ENCODE measurements at places on chromosomes 2 and 18.

DNA sequence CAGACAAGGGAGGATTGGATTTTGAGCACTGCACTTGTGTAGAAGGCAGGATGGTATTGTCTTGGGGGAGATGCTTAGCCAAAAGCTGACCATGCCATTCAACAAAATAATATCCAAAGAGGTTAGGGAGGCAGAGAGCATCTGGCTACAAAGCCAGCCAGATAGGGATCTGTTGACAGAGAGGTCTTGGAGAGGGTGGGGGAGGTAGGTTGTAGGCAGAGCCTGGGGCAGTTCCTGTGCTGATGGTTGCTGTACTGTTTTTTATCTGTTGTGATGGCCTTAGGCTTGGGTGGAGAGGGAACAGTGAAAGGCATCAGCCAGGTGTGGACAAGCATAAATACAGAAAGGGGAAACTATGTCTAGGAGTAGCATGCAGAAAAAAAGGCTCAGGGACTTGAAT lies 100.9 kb downstream of the AQP4 start:
- no peak for DNase-seq

DNA sequence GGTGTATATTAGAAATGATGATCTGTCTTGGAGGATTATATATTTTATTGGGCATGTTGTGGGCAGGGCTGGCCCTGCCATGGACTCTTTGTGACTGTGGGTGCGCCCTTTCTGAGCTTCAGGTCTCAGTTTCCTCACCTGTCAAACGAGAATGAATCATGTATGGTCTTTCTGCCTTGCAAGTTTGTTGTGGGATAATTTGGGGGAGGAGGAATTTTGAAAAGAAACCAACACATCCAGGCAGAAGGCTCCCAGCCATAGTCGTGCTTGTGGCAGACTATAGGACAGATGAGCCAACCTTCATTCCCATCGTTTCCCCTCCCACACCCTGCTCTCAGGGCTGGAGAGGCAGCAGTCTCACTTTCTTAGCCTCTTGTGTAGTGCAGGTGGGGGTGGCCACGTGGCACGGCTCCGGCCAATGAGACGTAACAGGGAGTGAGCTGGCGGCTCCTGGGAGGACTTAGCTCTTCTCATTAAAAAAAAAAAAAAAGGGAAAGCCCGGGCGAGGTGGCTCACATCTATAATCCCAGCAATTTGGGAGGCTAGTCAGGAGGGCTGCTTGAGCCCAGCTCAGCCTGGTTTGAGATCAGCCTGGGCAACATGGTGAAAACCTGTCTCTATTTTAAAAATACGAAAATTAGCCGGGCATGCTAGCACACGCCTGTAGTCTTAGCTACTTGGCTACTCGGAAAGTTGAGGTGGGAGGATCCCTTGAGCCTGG lies 63.1 kb downstream of the RHOB start:
- DNase-seq: no peak

GRCh38 chr2:99386011-99386410 lies 48.8 kb downstream of the EIF5B start:
- DNase-seq: no peak

- DNase-seq: no peak
Measured at GRCh38 chr18:64083916-64084315, 65.0 kb downstream of the LINC00305 start.

DNA sequence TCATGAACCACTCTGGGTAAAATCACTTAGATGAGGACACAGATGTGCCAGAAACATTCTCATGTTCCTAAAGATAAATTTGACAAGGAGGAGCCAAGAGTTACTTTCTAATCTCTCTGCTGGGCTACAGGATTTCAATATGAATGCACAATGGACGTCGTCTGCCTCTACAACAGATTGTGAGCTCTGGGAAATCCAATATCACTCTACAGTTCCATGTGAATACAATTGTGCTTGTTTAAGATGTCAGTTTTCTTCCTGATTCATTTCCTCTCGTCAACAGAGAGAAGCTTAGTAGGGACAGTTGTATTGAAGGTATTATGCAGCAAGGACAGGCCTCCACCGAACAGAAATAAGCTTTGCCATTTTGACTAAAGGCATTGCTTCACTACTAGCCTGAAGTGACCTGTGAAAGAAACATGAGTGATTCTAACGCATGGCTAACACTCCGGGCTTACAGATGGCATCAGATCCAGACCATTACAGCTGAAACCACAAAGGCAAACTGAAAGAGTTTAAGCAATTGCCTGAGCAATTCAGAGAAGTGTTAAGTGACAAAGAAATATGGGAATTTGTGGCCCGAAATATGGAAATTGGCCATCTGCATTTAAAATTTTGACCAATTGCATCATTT lies 1591.5 kb downstream of the LRP1B start:
- no peak for DNase-seq

DNA sequence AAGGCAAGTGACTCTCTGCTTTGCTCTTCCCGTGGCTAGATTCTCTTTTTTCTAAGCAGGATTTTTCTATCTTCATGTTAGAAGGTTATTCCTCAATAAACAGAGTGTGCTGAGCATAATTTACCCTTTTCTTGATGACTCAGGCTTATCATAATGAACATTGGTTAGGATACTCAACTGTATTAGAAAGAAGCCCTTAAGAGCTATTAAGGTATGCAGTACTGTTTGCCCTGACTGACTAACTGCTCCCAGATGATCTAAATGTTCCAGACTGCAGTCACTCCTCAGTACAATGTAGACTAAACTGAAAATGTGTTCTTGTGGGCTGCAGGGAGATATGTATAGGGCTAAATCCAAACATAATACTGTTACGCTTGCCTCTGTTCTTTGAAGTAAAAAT lies 687.8 kb downstream of the NUP35 start:
- DNase-seq: no peak

DNA sequence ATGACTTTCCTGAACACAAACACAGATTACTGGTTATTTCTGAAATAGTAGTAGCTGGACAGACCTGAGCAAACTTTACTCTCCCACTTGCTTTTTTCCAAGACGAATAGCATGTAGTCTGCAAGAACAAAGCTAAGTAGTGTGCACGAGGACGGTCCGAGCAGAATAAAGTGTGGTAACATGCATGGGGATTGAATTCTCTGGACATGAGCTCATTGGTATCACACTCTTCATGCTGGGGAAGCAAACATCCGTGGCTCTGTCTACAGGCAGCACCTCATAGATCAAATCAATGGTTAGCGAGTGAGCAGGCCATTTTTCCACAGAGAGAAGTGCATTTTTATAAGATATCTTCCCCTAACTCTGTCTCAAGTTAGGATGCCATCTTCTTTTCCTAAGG lies 164.8 kb upstream of the STK17B start:
- DNase-seq: no peak

GRCh38 chr2:191386938-191387536 lies 141.8 kb downstream of the MYO1B start:
- DNase-seq: no peak

DNA sequence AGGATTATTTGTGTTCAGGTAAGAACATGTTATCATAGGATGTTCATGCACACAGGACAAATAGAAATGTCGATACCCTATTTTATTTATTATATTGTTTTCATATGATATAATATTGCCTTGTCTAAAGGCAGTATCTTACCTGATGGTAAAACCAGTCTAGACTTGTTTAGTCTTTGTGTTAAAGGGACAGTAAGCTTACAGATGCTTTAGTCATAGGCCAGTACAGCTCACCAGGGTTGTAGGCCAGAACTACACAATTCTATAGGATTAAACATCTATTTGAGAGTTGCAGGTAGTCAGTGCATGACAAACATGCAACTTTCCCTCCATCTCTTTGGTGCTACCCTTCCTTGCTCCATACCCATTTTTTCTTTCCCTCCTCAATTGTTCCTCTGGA lies 158.5 kb downstream of the GALNT3 start:
- DNase-seq: no peak

DNA sequence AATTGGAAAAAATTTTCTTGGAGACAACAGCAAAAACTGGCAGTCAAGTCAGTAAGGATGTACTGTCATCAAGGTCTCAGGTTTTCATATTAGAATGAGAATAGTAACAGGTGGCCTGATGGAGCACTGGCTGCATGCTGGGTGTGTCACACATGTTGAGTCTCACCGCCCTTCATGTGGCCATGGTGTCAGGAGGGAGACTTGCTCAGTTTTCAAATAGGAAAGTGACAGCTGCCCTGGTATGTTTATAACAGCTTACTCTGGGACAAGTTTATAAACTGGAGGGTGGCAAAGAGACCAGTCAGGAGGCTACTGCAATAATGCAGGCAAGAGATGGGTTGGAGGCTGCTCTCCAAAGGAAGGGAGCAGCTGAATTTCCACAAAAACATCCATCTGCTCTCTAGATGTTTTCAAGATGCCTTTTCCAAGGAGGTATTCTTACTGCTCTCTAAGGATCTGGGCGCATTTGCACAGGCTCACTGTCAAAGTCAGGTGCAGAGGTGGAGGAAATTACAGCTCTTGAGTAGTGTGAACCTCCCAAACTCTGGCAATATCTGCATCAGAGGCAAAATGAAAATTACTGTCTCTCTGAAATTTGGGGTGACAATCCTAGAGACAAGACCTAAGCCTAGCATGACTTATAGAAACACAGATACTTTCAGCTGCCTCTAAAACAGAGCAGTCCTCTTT lies 321.9 kb upstream of the RAB12 start:
- DNase-seq: no peak

GRCh38 chr18:10748641-10749040 lies 222.8 kb downstream of the NAPG start:
- no peak for DNase-seq

DNA sequence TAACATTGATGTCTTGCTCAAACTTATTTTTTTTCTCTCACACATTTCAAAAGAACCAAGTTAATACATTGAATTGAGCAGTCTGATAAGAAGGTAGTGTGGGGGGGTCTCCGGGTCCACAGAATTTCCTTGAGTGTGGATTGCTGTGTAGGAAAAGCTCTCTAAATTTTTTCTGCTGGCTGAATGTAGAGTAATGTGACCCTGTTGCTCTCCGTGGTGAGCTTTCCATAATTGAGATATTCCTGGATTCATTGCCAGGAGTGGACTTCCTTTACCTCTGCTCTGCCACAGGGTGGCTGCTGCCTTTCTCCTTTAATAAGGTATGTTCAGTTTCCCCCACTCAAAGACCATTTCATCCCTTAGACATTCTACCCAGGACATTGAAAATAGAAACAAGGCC lies 50.9 kb downstream of the PKP4 start:
- DNase-seq: no peak

DNA sequence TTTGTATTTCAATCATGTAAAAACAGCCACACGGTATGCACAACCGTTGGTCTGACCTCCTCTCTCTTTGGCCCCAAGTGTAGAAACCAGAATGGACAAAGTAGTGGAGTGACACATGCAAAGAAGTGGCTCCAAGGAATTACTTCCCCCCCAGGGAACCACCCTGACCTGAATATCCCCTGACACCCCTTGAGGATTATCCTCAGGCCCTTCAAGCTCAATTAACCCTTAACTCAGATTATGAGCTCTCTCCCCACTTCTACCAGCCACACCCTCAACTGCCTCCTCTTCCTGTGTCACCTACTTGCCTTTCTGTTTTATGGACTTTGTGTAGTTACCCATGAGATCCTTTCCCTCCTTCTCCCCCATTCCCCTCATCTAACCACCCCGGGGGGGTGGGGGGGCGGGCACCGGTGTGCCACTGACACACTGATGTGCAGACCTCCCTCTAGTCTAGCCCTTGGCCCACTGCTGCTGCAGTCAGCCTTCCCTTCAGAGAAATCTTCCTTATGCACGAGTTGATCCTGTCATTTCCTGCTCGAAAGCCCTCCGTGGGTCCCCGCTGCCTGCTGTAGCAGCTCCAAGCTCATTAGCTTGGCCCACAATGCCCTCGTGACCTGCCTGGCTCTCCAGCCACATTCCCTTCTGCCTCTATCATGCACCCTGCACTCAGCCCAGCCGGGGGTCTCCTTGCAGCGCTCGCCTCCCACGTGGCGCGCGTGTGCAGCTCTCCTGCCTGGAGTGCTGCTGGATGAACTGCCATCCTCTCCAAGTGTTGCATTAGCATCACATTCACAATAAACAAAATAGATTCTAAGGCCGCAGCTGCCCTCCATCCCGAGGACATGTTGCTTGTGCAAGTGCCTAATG lies 40.1 kb upstream of the TMEM177 start:
- DNase-seq: no peak

DNA sequence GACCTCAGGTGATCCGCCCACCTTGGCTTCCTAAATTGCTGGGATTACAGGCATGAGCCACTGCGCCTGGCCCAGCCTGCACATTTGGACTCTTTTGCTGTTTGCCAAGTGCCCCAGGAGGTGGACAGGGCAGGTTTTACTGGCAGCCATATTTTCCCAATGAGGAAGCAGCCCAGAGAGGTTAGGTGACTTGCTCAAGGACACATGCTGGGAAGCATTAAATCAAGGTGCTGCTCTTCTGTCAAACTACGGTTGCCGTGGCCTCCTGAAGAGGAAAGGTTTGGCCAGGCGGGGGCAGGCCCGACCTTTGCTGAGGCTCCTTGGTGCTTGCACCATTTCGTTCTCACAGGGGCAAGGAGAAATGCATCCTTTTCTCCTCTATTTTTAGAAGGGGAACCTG lies 44.0 kb downstream of the DNMT3A start:
- no peak for DNase-seq

- no peak for DNase-seq
Measured at GRCh38 chr18:59885579-59886163, 14.1 kb upstream of the PMAIP1 start.

DNA sequence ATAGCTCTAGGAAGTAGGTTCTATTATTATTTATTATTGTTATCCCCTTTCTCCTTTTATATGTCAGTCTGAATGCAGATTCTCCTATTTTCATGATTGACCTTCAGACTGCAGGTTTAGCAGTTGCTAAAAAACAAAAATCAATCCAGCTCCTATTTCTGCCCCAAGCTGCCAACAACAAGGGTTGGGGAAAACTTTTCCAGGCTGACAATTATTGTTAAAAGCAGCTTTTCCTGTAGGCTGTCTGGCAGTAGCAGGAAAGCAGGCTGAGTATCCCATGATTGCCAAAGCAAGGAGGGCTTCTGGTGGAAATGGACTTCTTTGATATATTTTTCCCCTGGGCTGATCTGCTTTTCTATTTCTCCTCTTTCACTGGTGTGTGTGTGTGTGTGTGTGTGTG lies 78.0 kb upstream of the CTLA4 start:
- DNase-seq: no peak

- no peak for DNase-seq
Measured at GRCh38 chr2:157480182-157480961, 36.5 kb upstream of the CYTIP start.

GRCh38 chr18:79750980-79751571 lies 46.7 kb upstream of the KCNG2 start:
- no peak for DNase-seq
